ENCODE measurements at places on chromosomes 2 and 18. TPM values are rescaled to one million over a fixed set of nuclear protein-coding genes. Genes with fewer than 3 reads are reported as not detected.

MXD1 gene
- 13.0 TPM for polyA plus RNA-seq

GAREM1 gene
- 37.4 TPM for polyA plus RNA-seq

CNRIP1 gene
- polyA plus RNA-seq = 19.0 TPM

GRCh38 chr2:238967031-238967977 is 119.4 kb downstream of the TWIST2 start:
- DNase-seq = no peak

GRCh38 chr2:199462347-199462955 is 4.7 kb upstream of the SATB2 start:
- DNase-seq = no peak

- no peak for DNase-seq
Measured at GRCh38 chr2:101559551-101559950, 84.6 kb upstream of the RFX8 start.

Measured in renal cortex interstitium (tissue), 15 donors.